ENCODE measurements at places on chromosomes 2 and 18.

DNA sequence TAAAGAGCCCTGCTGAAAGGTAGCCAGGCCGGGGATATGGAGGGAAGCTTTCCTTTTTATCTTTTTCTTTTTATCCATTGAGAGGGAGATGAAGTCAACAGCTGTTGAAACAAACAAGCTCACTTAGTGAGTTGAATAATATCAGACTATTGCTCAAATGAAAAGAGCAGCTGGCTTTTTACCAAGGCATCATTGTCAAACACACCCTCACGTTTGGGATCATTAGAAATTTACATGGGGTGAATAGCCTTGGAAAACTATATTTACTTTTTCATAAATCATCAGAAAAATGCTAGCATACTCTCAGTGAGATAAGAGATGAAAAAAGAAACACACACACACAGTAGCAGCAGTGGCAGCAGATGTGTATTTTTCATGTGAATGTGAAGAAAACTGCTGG is 71.5 kb upstream of the HNMT start:
- DNase-seq: no peak

DNA sequence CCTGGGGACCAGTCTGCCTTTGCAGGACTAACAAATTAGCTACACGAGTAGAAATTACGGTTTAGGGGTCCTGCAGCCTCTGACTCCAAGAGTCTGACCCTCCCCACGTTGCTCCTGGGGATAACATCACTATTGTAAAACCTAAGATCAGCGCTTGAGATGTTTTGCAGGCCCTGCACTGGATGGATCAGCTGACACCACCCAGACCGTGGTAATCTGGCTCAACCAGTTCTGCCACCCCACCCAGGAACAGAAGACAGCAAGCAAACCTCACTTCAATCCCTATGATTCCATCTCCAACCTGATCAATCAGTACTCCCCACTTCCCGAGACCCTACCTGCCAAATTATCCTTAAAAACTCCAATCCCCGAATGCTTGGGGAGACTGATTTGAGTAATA is 31.7 kb downstream of the NGEF start:
- no peak for DNase-seq

DNA sequence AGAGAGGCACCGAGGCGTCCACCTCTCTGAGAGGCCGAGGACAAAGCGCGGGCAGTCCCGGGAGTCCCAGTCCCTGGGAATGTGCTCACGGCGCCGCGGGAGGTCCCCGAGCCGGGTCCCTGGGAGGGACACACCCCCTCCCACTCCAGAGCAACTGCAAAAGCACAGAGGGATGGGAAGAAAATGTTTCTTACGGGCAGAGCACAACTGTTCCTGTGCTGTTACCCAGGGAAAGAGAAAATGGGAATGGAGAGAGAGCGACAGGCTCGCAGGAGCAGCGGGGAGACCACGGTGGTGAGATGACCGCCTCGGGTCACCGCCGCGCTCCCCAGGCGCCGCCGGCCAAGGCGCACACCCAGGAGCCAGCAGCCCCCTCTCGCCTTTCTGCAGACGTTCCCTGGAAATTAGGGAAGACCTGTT is 1.2 kb upstream of the BCL11A start:
- no peak for DNase-seq

DNA sequence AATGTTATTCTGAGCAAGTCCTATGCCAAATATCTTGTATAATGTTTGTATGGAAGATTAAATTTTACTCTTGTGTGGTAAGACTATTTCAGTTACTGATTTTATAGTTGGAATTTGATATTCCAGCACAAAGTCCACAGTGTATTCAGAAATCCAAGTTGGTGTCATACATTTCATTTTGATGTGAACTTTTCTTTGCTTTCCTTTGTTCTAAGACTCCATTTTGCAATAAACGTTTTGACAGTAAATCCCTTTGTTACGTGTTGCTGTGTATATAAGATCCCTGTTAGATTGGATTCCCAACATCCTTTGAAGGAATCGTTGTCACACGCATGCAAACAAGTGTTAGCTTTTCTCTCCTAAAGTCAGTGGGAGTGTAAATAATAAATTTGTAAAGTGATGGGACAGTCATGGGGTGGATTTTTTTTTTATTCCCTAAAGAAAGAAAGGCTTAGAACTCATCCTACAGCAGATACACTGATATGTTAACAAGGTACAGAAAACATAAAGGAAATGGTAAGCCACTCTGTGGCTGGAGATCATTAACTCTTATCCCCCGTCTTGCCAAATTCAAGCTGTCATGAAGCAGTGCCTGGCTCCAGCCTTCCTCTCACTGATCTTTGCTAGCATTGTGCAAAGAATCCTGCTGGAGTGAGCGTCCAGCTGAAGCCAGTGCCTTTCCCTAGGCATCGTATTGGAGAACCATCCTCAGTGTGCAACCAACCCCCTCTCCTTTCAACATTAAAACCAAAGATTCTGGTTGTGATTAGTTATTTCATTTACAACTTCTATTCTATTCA is 127.6 kb upstream of the CDCA7 start:
- no peak for DNase-seq

DNA sequence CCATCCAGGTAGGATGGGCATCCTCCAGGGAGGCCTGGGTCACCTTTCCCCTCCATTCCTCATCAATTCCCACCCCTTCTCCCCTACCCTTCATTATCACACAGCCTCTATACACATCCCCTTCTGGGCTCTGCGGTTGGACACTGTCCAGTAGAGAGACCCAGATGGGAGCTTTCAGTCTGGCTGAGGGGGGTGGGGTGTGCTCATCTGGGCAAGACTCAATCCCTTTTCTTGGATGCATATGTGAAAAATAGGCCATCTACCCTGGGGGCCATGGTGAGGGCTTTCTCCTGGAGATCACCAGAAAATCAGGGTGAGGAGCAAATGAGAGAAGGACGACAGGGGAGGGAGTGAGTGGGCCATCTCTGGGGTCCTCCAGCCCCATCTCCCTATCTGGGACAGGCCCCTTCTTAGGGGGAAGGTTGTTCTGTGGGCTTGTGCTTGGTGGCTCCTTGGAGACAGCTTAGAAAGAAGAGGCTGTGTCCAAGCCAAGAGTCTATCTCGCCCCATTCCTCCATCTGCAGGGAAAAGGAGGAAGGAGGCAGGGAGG is 160.1 kb downstream of the DYSF start:
- peak; percentile 62 for DNase-seq

- DNase-seq: no peak
These were observed 1795.7 kb upstream of the PIK3C3 start for GRCh38 chr18:40159141-40160017.

GRCh38 chr2:65345631-65346030 is 86.8 kb downstream of the SPRED2 start:
- no peak for DNase-seq

DNA sequence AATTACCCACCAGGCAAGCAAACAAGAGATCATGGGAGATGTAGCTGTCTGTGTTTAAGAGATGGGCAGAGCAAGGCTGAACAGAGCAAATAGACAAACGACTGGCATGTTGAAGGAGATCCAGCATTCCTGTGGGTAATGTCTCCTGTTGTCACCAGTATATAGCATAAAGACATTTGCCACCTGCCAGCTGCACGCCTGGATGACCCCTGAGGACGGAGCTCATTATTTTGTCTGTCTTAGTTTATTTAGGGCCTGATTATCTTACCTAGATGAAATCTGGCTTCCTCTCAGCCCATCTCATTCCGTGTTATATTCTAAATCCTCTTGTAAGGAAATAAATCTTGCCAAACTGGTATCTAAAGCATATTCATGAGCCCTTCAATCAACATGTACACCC is 510.3 kb upstream of the LINC00305 start:
- DNase-seq: no peak

GRCh38 chr2:157291018-157291417 is 33.5 kb downstream of the GALNT5 start:
- no peak for DNase-seq

DNA sequence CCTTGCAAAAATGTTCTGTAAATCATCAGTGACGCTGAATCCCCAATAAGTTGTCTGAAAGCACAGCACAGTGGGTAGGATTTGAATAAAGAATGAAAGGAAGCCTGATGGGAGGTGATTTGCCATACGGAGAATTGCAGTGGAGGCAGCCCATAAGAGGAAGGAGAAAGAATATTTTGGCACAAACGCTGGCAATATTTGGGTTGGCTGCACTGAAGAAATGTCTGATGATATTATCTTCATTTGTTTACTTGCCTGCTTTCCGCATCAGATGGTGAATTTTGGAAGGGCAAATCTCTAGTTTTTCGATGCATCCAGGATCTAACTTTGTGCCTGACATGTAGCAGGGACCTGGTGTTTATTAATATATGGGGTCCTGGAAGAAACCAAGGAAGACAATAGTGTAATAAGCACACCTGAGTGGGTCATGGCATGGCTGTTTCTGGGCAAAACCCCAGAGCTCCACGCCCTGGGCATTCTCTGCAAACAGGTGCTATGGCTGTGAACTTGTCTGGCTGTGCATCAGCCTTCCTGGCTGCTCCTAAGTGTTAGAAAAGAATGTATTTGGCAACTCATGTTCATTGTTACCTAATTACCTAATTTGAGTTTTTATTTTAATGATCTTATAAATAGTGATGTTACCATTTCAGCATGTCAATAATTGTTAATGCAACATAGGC is 5.9 kb downstream of the GALR1 start:
- no peak for DNase-seq

- no peak for DNase-seq
These were observed 74.9 kb downstream of the INO80D start for GRCh38 chr2:206011018-206011614.

GRCh38 chr18:33611525-33612135 is 33.6 kb downstream of the ASXL3 start:
- DNase-seq: no peak

DNA sequence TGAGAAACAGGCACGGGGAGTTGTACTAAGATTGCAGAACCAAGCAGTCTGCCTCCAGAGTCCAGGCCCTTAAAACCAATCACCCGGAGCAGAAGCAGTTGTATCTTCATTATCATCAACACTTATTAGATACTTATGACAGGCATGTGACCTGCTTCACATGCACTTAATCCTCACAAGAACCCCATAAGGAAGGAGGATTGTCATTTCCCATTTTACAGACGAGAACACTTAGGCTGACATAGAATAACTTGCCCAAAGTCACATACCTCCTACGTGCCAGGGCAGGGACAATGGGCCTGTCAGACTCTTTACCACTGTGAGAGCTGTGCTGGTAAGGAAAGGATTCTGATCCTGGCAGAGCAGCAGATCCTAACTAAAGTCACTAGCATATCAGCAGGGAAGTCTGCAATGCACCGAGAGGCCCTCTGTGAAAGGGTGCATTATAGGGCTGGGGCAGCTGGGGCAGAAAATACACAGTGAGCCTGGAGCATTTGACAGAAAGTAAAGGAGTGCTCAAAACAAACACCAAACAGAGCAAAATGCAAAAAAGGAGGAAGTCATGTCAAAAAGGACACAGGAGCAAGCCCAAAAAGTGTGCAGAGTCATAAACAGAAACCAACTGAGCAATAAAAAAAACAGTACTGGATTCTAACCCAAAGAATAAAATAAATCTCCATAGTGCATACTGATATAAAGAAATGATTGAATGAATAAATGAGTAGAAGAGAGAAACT is 55.9 kb upstream of the SP3 start:
- DNase-seq: no peak

DNA sequence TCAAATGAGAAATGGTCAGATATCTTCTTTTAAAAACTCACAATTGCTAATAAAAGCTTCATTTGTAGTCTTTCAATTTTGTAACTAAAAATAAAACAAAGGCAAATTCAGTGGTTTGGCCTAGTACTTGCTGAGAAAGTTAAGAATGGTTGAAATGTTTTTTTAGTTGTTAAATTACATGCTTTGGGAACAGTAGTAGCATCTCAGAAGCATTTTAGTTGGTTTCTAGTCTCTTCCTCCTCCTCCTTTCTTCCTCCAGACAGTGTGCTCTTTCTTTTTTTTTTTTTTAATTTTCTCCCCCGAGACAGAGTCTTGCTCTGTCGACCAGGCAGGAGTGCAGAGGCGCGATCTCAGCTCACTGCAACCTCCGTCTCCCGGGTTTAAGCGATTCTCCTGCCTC is 9.8 kb downstream of the TRAK2 start:
- DNase-seq: no peak

- DNase-seq: peak; percentile 62
These were observed 45.9 kb downstream of the NCK2 start for GRCh38 chr2:105790461-105791149.

- DNase-seq: no peak
These were observed 353.8 kb downstream of the RND3 start for GRCh38 chr2:150133623-150134022.

GRCh38 chr2:152394326-152394725 is 59.4 kb downstream of the FMNL2 start:
- DNase-seq: no peak

- DNase-seq: no peak
These were observed 174.8 kb downstream of the BCL2 start for GRCh38 chr18:63144748-63145147.

GRCh38 chr2:207619764-207620203 is 5.4 kb downstream of the METTL21A start:
- DNase-seq: no peak

GRCh38 chr2:229971298-229971790 is 49.0 kb downstream of the FBXO36 start:
- no peak for DNase-seq

- peak; percentile 42 for DNase-seq
These were observed 42.4 kb downstream of the TNS1 start for GRCh38 chr2:217960351-217960750.

- DNase-seq: no peak
These were observed 33.0 kb upstream of the GREB1 start for GRCh38 chr2:11500702-11501303.

GRCh38 chr2:13698847-13699246 is 933.7 kb upstream of the LRATD1 start:
- DNase-seq: no peak

DNA sequence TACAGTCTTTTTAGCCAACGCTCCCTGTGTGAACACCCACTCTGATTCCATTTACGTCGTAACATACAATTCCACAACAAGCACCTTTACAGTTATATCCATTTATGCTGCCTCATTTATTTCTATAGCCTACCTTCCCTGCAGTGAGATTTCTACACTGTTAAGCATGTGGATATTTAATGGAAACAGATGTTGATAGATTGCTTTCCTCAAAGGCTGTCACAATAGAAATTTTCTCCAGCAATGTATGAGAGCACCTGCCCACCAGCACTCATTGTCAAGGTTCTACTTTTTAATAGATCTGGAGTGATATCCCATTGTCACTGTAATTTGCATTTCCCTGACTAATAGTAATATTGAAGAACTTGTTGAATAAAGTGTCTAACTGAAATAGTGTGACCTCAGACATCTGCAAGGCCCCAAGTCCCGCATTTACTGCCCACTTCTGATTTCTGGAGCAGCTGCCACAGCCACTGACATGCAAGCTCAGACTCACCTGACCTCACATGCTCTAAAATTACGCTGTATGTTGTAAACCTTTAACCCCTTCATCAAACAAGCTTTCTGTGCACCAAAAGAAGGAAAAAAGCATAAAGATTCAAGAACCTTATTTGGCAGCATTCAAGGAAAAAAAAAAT is 295.1 kb downstream of the CNTNAP5 start:
- no peak for DNase-seq

DNA sequence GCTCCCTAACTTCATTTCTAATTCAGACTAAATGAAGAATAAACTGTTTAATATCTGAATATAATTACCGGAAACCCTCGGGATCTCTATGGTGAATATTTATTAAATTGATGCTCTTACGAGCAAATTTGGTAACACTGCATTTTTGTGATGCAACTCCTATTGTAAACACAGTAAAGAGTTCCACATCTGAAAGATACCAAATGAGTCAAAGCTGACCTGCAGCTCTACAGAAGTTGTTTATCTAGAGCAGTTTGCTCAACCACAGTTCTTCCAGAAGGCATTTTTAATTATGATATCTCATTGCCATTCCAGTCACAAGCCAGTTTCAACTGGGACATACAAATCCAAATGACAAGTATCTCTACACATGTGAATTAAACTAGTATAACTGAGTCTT is 129.7 kb downstream of the PKP4 start:
- DNase-seq: no peak
